ENCODE measurements at places on chromosomes 3 and 15. TPM values are rescaled to one million over a fixed set of nuclear protein-coding genes. Genes with fewer than 3 reads are reported as not detected.

DNA sequence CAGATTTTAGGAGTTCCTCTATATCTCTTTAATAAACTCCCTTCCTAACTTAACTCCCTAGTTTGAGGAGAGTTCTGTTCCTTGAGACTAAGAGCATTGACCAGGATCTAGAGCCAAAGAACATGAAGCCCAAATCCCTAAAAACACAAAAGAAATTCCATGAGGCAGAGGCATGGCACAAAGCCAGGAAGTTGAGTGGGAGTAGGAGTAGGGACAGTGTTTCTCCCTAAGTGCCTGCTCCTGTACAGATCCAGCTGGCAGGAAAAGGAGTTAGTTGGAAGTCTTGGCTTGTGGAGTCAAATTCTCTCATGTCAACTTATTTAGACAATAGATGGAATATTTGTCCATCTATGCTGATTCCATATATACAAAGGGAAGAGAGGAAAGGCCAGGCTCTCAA lies 11.4 kb downstream of the ACTC1 start:
- DNase-seq: no peak

DNA sequence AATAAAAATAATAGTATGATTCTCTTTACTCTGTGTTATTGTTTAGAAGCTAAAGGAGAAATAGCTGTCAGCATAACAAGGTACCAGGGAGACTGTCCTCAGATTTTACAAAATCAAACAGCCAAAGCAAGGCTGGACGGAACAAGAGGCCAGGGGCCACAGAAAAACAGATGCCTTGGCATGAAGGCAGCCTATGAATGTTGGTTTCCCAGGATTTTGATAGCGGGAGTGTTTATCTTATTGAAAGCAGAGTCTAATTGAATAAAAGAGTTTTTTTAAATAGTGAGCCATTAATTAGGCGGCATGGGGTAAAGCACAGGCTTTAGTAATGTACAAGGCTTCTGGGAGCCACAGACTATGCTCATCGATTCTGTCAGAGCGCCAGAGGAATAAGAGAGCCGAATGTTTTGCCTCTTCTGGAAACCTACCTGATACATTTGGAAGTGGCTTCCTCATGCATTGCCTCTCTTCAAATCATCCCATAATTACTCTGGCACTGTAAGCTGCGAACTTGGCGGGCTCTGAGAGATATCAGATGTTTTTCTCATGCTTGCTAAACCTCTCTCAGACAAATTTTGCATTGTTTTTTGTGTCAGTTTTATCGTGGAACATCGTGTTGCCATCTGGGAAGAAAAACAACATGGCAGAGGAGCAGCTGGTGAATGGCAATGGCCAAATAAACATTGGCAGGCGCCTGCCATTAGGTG lies 30.4 kb upstream of the TMCO5A start:
- DNase-seq: no peak

- DNase-seq: peak; percentile 80
Observed at GRCh38 chr15:75049392-75049791, 26.0 kb downstream of the PPCDC start.

GRCh38 chr3:27721717-27722564 lies at the start of gene EOMES:
Gene EOMES, minus strand, starts transcription at chr3:27722323. Its CDS starts 29 bp downstream, at chr3:27722294.
- DNase-seq: peak; percentile 23

DNA sequence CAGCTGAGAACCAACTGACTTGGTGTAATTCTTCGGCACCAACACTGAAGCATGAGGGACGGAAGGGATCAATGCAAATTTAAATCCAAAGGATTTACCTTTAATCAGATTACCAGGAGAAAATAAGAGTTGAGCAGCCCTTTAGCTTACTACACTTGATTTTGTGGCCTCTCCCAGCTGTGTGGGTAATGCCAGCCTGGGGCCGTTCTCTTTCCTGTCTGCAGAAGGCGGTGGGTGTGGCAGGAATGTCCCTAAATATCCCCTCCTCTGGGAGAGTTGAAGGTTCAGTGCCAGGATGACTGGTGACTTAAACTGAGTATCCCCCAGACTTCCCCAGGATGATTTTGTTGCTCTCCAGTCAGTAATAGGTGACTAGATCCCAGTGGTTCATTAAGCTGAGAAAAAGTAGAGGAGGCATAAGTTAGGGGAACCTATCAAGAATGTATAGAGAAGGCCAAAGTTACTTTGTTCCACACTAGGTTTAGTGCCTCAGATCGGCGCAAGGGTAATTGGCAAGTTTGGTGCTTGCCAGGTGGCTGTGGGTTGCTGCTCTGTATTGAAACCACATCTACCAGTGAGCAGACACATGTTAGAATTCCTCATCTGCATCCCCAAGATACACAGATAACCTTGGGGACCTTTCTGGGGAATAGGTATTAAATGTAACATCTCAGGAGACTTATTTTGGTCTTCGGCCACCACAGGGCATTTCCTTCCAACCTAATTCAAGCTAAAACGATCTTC lies 23.1 kb downstream of the MAPKBP1 start:
- DNase-seq: no peak

- no peak for DNase-seq
Observed at GRCh38 chr3:171824824-171825221, 14.5 kb upstream of the PLD1 start.

DNA sequence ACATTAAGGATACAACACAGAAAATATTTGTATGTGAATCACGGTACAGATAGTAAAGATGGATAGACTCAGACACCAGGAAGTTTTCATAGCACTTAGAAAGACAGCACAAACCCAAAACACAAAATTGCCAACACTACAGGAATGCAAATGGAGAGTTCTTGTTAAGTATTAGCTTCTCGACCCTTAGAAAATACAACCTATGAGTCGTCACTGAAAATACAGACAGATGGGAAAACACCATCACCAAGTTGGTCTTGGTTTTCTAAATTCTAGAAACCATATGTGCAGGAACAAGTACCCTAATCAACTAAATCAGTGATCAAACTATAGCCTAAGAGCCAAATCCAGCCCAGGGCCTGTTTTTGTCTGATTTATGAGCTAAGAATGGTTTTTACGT lies 50.7 kb downstream of the PEAK1 start:
- no peak for DNase-seq

DNA sequence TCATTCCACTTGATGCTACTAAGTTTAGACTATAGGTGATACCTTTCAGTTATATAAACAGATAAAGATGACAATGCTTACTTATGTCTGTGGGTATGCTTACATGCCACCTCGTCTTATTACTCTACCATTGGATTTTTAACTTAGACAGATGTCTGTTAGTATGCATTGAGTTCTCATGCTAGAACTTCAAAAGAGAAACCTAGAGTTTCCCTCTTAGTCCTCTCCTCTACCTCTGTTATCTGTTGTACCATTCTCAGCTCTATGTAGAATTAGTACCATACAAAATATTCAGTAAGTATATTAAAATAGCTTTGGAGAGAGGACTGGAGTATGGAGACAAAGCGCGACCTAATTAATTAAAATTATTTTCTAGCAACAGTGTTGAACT lies 111.3 kb downstream of the BBX start:
- no peak for DNase-seq

- DNase-seq: no peak
Observed at GRCh38 chr3:159760046-159760445, 228.6 kb upstream of the IL12A start.

DNA sequence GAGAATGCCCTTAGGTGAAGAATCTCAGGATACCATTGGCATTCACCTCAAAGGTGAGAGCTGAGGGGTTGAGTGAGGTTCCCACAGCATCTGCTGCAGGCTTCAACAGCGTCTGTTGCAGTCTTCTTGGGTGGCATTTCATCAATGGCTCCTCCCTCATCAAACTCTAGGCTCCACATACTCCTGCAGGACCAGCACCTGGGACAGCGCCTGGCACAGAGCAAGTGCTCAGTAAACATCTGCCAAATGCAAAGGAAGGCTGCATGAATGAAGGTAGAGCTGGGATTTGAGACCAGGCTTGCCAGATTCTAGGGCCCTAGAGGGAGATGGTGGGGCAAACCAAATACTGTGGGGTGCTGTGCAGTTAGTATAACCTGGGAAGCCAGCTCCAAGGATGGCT lies 9.6 kb downstream of the TRH start:
- no peak for DNase-seq

GRCh38 chr3:193910886-193911738 lies 224.8 kb upstream of the HES1 start:
- DNase-seq: no peak

DNA sequence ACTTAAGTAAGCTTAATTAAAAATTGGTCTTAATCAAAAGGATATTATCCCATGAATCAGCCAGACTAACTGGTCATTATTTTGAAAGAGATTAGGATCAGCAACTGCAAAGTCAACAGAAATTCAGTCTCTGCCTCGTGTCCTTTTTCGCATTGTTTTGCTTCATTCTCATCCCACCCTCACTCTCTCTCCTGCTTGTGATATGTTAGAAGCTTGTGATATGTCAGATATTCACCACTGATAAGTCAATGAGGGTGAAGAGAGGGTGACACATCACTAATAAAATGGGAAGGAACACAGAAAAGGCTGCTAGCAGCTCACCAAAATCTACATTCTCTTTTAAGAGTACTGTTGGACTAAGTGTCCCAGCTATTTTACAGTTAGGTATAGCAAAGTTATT lies 146.1 kb downstream of the SUCNR1 start:
- no peak for DNase-seq

GRCh38 chr3:134590766-134591165 lies 60.1 kb downstream of the KY start:
- DNase-seq: no peak

GRCh38 chr3:17808994-17809393 lies 66.6 kb upstream of the TBC1D5 start:
- no peak for DNase-seq

GRCh38 chr3:160010578-160010977 lies 21.9 kb downstream of the IL12A start:
- DNase-seq: no peak

The EIF3J gene
- 30.4 TPM for total RNA-seq

The SAMD7 gene
- total RNA-seq: not detected

The IQCF5 gene
- not detected for total RNA-seq

The ERC2 gene
- total RNA-seq: 1.6 TPM

The C3orf70 gene
- total RNA-seq: 1.1 TPM

The B3GALNT1 gene
- 49.8 TPM for total RNA-seq

All from heart left ventricle (tissue), 16 donors.